Peyer's patch (tissue), 4 donors: ENCODE measurements at places on chromosomes 4 and X.

GRCh38 chr4:165151734-165152133 is 39.1 kb upstream of the TMEM192 start:
- no peak for DNase-seq

GRCh38 chrX:1086444-1087409 is 125.7 kb downstream of the CRLF2 start:
- no peak for DNase-seq

DNA sequence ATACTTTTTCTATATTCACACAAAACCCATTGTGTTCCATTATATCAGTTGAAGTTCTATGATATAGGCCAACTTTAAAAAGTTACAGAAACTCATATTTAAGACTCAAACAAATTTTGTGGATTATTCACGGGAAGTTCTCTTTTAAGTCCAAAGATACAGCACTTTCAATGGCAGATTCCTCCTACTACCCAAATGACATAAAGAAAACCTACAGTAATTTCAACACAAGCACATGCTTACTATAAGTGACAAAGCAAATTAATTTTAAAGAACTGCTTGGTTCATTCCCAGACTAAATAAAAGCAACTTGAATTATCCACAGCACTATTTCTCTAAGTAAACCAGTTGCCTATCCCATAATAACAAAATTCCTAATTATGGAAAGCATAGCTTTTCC is 4.1 kb downstream of the PPA2 start:
- no peak for DNase-seq

GRCh38 chrX:27987862-27988646 is 6.8 kb upstream of the DCAF8L1 start:
- DNase-seq = peak; percentile 52

DNA sequence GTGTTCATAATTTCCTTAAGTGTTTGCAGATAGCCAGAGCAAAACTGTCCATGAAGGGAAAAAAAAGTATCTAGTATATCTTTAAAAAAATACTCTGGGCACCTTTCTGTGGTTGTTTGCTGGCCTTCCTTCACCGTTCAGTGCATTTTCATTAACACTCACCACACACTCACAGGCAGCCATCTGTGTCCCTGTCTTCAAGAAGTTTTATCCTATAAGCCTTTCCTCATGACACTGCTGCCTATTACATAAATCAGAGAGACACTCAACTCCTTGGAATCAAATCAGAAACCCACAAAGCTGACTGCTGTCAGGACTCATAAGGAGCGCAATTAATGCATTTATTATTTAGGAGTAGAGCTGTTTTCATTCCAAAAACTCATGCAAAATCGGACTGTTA is 1720.2 kb downstream of the PCDH7 start:
- no peak for DNase-seq

- no peak for DNase-seq
These were observed 22.5 kb downstream of the PNMA6E start for GRCh38 chrX:153378607-153379006.

- no peak for DNase-seq
These were observed 52.8 kb upstream of the RBM47 start for GRCh38 chr4:40682290-40683101.

GRCh38 chr4:67091673-67092072 is 453.6 kb downstream of the CENPC start:
- DNase-seq = no peak

GRCh38 chr4:18314731-18315130 is 293.2 kb upstream of the LCORL start:
- DNase-seq = no peak

DNA sequence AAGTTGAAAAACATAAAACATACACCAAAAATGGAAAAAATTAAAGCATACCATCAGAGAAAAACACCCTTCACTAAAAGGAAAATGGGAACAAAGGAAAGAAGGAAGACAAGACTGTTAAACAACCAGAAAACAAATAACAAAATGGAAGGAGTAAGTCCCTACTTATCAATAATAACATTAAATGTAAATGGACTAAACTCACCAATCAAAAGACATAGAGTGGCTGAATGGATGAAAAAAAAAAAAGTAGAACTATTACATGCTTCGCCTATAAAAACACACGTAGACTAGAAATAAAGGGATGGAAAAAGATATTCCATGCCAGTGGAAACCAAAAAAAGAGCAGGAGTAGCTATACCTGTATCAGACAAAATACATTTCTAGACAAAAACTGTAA is 19.4 kb upstream of the TMSB15A start:
- no peak for DNase-seq

- no peak for DNase-seq
These were observed 56.2 kb downstream of the VCX3B start for GRCh38 chrX:8520791-8521190.

GRCh38 chr4:104418286-104418685 is 76.4 kb downstream of the CXXC4 start:
- DNase-seq = no peak

- no peak for DNase-seq
These were observed 89.8 kb downstream of the EMCN start for GRCh38 chr4:100428051-100428450.

- DNase-seq = no peak
These were observed 230.9 kb downstream of the SOWAHB start for GRCh38 chr4:76666944-76667532.

GRCh38 chrX:131763674-131764073 is 219.8 kb downstream of the OR13H1 start:
- DNase-seq = no peak

DNA sequence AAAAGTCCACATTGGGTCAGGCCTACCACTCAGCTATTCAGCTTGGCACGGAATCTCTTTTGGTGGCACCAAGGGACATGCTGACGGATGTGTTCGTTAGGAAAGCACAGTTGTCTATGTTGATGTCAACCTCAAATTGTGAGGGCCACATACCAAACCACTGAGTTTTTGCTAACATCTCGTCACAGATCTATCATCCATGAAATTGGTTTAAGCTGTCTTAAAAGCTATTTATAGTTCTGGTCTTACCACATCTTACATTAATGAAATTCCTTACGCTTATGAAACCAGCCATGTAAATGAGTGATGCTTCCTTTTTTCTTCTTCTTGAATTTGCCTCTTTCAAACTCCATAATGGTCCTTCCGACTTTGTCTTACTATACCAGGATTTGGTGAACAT is 101.5 kb downstream of the MGST2 start:
- DNase-seq = no peak

GRCh38 chrX:56308726-56309125 is 76.6 kb downstream of the KLF8 start:
- DNase-seq = no peak

GRCh38 chr4:48483777-48484493 is 792 bp downstream of the SLC10A4 start:
- DNase-seq = no peak

DNA sequence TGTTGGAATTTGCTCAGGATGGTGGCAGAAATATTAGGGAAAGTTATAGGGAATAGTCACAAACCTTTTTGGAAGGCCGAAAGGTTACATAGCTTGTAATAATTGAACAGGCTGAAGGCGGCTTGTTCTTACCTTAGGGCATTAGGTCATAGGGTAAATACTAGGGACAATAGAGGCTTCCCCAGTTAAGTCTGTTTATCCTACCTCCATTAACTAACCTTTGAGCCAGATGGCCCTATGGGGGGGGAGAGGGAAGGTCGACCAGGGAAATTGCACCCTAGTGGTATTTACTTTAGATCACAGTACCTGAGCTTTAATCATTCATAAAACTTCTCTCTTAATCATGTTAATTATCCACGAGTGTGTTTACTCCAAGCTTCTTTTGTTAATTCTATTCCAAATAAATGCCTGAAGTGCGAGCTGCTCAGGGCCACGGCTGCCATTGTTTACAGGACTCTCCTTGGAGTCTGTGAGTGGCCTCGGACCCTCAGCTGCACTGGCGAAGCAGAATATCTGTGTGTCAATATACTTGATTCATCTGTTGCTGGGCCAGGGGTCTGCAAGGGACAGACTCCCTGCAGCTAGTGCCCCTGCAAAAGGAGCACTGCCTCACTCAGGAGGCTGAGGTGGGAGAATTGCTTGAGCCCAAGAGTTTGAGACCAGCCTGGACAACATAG is 22.9 kb downstream of the PAGE2 start:
- no peak for DNase-seq

DNA sequence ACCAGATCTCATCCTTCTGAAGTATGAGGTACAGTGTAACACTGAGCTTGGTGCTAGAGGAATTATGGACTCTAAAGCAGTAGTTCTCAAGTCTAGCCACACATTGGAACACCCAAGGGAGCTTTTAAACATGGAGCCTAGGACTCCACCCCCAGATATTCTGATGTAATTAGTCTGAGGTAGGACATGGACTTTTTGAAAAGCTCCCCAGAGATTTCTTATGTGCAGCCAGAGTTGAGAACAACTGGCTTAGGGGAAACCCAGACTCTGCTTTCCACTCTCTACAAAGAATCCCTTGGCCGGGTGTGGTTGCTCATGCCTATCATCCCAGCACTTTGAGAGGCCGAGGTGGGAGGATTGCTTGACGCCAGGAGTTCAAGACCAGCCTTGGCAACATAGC is 11.6 kb upstream of the GDPD2 start:
- DNase-seq = no peak

GRCh38 chr4:145436796-145437195 is 44.9 kb upstream of the SMAD1 start:
- no peak for DNase-seq

GRCh38 chr4:28675582-28675981 is 1814.9 kb downstream of the STIM2 start:
- no peak for DNase-seq

DNA sequence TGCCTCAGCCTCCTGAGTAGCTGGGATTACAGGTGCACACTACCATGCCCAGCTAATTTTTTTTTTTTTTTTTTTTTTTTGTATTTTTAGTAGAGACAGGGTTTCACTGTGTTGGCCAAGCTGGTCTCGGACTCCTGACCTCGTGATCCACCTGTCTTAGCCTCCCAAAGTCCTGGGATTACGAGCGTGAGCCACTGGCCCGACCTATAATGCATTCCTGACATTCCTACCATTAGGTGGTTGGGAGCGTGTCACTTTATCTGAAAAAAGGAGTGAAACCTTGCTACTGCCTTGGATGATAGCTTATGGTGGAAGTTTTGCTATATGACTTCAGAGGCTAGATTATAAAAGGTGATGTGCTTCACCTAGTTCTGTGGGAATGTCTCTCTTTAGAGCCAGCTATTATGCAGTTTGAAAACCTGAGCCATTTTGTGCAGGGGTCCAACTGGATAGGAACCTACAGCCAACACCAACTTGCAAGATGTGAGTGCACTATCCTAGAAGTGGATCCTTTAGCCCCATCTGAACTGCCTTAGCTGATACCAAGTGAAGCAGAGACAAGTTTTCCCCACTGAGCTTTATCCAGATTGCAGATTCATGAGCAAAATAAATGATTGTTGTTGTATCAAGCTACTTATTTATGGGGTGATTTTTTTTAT is 29.8 kb upstream of the EMCN start:
- DNase-seq = no peak

GRCh38 chrX:138986235-138986634 is 274.7 kb upstream of the FGF13 start:
- DNase-seq = no peak

DNA sequence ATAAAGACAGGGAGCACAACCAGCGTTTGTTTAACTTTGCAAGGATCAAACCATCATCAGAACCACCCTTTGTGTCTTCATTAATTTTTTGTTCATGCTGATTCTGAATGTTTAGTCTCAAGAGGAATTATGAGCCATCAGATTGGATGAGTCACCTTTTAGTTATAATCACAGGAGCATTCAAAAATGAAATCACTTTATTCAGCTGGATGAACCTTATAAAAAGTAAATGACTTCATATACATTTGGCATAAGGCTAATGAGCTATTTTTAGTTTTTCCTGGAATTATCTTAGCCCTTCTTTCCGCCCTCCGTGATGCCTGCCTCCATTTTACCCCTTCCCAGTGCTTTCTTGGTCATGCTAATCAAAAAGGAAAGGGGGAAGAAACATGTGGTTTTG is 103.6 kb downstream of the SORBS2 start:
- DNase-seq = no peak

DNA sequence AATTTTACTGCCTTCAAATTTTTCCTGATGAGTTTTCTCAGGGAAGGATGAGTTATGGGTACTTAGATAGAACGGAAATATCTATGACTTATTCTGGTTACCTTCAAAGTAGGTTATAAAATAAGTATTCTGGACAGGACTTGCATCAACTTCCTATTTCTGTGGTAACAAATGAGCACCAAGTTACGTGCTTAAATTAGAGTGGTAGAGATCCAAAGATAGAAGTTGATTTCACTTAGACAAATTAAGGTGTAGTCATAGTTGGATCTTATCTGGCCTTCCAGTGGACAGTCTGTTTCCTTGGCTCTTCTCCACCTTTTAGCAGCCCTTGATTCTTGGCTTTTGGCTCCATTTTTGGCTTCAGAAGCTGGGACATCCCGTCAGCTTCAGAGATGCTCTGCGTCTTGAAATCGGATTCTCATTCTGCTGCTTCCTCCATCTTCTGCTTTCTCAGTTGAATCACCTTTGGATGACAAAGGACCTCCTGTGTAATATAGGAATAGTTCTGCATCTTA is 109.9 kb downstream of the ZNF518B start:
- no peak for DNase-seq

GRCh38 chrX:79573760-79574159 is 206.6 kb upstream of the ITM2A start:
- no peak for DNase-seq

DNA sequence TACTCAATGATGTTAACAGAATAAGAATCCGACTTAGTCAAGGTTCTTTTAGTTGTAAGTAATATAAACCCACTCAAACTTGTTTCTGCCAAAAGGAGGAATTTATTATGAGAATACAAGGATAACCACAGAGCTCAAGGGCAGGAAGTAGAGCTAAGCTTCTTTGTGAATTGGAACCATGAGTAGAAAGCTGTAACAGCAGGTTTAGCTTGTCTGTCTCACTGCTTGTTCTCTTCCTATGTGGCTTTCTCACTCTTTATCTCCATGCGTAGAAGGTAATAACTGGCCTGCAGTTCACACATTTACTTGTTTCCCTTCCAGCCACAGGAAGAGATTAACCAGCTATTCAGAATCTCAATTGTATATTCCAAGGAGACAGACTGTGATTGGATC is 378.3 kb downstream of the PPP1R2C start:
- DNase-seq = no peak

- no peak for DNase-seq
These were observed 14.5 kb upstream of the NALF2 start for GRCh38 chrX:69489625-69490024.

GRCh38 chrX:85620466-85620865 is 241.0 kb upstream of the POF1B start:
- DNase-seq = no peak

DNA sequence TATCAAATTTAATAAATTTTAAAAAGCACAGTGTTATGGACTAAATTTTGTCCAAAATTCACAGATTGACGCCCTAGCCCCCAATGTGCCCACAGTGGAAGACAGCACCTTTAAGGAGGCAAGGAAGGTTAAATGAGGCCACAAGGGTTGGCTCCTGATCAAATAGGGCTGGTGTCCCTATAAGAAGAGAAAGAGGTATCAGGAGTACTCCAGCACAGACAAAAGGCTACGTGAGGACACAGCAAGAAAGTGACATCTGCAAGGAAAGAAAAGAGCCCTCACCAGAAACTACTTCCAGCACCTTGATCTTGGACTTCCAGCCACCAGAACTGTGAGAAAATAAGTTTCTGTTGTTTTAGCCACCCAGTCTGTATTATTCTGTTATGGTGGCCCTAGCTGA is 48.8 kb downstream of the FAM13A start:
- no peak for DNase-seq
